ENCODE measurements at places on chromosomes 6 and 20.

GRCh38 chr6:54053881-54054391, 57.3 kb upstream of the MLIP start:
- DNase-seq, result no peak

- DNase-seq, result peak; percentile 26
Measured at GRCh38 chr20:137668-138490, 4.5 kb upstream of the DEFB126 start.

GRCh38 chr6:37502703-37503291, 3.1 kb upstream of the CCDC167 start:
- DNase-seq, result peak; percentile 56

GRCh38 chr20:34558320-34559218, at the start of gene MAP1LC3A:
Gene MAP1LC3A, plus strand, starts transcription at chr20:34558718. Its CDS starts 151 bp downstream, at chr20:34558869.
- peak; percentile 92 for DNase-seq

- no peak for DNase-seq
Measured at GRCh38 chr6:29626948-29627754, 5.8 kb downstream of the GABBR1 start.

DNA sequence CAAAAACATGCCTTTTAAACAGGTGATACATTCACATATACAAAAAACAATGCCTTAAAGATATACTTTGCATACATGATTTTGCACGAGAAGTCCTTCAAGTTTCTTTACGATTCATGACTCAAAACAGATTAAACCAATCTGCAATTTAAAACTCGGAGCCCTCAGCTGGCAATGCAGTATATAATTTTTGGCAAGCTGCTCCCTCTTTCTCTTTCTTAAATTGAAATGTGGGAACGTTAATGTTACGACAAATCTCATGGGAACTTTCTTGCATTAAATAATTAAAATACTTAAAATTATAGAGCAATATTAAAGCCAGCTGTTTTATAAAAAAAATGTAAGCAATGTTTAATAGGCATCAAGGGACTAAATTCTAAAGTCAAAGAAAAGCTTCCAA, 334.6 kb downstream of the ESR1 start:
- DNase-seq, result no peak

- no peak for DNase-seq
Measured at GRCh38 chr6:26597821-26598220, 1.1 kb downstream of the ABT1 start.

GRCh38 chr6:132084811-132085509, 133.8 kb upstream of the CCN2 start:
- DNase-seq, result no peak

DNA sequence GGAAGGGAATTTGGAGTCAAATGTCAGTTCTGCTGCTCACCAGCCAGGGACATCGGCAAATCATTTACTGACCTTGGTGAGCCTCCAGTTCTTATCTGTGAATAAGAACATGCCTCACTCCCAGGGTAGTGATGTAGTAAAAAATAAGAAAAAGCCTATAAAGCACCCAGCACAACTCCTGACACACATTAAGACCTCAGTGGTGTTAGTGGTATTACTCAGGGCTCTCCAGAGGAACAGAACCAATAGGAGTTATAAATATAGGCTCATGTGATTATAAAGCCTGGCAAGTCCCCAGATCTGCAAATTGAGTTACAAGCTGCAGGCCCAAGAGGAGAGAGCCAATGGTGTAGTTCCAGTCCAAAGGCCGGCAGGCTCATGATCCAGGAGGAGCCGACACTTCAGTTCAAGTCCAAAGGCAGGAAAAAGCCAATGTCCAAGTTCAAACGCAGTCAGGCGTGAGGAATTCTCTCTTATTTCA, 71.3 kb upstream of the EYA2 start:
- DNase-seq, result no peak

DNA sequence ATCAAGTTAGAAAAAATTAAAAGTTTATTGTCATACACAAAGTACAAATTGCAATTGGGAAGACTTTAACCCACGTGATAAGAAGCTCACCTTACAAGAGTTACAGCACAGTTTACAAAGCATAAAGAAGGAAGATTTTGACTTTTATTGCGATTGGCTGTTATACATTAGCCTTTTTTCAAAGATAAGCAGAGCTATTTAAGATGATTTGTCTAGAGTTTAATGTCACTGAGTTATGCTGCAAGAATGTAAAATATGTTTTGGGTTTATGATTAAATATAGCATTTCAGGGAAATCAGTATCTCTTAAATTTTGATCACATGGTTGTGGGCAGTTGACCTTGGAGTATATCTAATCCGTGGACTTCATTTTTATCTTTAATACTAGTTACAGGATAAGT, 664.2 kb upstream of the PTCHD4 start:
- DNase-seq, result no peak

DNA sequence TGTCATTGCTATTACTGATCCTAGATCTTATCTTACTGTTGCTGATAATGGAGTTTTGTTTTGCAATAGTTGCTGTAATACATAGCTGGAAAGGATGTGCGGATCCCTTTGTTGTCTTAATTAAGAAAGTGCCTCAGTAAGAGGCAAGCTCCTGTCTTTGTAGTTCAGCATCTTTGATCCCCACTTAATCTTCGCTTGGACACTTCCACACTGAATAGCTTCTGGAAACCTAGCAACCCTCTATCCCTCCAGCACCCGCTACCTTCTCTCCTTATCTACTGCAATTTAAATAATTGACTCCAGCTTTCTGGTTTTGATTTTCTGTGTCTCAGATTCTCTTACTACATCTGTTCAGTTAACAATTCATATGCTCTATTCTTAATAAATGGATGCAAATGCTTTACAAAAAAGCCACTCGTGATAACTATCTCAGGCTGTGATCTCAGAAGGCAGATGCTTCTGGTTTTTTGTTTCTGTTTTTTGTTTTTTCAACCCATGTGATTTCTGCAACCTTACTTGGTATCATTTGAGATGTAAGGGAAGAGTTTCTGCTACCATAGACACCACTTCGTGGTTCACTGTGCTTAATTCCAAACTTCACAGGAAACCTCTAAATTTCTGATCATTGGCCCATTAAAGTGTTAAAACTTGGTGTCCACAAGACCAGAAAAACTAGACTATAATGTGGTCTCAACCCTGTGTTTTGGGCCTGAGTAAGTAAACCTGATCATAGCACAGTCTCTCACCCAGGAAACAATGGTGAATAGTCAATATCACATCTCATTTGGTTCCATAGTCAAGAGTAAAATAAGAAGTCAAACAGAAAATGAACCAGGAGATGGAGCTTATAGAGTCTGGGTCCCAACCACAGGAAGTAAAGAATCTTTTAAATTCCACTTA, 352.1 kb upstream of the SOX4 start:
- DNase-seq, result no peak

DNA sequence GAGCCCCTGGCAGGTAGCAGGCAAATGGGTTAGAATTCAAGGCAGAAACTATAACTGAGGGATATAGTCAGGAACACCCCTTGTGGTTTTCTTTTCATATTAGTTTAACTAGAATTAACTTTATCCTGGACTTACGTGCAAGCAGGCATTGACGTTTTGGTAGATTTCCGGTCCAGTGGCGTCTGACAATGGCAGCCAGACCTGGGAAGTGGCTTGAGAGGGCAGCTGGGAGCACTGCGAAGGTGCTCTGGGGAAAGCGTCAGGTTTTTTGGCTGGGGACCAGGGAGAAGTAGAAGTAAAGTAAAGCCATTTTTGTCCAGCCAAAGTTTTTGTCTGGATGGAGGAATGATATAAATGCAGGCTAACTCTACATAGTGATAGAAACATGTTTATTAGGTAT, 8.4 kb upstream of the ACSS1 start:
- DNase-seq, result no peak

DNA sequence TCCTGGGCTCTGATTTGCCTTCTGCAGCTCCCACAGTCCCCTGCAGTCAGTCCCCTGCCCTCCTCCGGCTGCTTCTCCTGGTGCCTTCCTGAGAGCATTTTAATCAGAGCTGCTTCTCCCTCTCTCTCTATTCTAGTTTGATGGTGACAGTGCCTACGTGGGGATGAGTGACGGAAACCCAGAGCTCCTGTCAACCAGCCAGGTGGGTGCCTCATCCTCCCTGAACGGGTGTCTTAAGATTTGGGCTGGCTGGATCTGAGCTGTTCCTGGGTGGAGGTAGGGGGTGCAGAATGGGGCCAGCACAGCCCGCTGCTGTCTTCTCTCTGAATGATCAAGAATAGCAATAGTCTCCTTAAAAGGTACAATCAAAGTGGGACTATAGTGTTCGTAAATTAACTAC, 58.6 kb downstream of the TOX2 start:
- DNase-seq, result no peak

DNA sequence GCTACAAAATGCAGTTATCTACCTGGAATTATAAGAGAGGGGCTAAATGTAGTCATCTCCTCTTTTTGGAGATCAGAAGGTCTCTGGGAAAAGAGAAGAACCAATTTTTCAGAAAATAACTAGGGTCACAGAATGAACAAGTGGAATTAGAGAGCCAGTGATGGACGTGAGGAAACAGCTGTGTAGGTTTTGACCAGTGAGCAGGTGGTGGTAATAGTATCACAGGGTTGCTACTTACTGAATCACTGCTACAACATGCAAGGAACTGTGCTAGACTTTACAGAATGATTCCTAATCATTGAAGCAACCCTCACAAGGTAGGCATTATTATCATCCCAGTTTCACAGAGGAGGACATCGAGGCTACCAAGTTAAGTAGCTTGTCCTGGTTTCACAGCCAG, 1.7 kb downstream of the ATP6V1G2 start:
- DNase-seq, result no peak

DNA sequence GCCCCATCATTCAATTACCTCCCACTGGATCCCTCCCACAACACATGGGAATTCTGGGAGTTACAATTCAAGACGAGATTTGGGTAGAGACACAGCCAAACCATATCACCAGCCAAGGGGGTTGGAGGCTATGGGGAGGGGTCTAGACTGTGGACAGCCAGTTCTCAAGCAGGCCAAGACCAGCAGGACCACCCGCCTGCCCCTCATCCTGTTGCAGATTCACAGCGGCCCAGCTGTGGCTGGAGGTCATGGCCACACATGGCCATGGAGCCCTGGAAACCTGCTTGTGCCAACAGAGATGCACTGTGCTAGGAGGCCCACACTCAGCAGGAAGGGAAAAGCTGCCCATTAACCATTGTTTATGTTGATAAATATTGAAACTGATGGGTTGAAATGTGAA, 240.5 kb downstream of the TTLL2 start:
- no peak for DNase-seq

DNA sequence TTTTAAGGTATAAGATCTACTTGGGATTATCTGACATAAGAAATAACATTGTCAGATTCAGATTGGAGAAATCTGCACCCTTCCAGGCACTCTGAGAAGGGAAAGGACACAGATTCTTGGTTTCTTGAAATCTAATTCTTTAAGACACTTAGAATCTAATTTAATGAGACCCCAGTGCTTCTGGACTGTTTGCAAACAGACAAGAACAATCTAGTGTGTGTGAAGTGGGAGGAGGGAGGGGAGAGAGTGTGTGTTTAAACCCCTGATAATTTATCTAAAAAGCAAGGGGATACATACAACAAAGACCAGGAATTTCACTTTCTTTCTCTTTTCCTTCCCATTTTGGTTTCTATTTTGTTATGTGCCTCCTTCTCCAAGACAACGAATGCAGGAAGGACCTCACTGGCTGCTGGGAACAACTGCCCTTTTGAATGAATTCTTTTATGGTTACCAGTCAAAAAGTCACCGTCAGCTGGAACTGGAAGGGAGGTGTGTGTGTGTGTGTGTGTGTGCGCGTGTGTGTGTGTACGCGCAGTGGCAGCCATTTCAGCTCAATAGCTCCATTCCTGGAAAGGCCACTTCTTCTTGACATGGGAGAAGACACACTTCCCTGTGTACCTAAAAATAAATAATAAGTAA, 129.4 kb downstream of the BCAS1 start:
- DNase-seq, result no peak

- no peak for DNase-seq
Measured at GRCh38 chr6:68635706-68636513, 828 bp downstream of the ADGRB3 start.

GRCh38 chr6:3747100-3747737, 4.3 kb downstream of the PXDC1 start:
- no peak for DNase-seq

DNA sequence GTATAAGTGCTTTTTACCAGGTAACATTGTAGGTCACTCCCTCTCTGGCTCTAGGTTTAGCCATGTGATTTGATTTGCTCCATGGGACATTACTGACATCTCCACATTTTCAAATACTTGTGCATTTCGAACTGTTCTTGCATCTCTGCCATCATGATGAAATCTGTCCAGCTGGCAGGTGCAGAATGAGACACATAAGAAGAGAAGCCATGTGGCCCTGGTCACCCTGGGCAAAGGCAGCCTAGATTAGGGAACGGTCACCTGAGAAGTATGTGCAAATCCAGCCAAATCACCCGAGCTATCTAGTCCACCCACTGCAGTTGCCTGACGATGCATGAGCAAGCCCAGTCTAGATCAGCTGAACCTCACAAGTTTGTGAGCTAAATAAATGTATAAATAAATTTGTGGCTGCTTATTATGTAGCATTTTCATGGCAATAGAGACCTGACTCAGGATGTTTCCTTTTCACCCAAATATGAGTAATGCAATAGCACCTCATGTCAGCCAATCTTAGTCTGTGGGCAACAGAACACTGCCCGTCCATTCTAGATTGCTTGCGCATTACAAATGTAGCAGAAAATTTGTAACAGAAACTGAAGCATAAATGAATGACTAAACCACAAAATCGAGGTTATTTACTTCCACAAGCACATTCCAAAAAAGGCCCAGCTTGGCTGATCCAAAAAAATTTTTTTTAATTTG, 115.2 kb downstream of the PAK5 start:
- no peak for DNase-seq

- no peak for DNase-seq
Measured at GRCh38 chr20:23407781-23408464, 13.4 kb downstream of the NAPB start.

DNA sequence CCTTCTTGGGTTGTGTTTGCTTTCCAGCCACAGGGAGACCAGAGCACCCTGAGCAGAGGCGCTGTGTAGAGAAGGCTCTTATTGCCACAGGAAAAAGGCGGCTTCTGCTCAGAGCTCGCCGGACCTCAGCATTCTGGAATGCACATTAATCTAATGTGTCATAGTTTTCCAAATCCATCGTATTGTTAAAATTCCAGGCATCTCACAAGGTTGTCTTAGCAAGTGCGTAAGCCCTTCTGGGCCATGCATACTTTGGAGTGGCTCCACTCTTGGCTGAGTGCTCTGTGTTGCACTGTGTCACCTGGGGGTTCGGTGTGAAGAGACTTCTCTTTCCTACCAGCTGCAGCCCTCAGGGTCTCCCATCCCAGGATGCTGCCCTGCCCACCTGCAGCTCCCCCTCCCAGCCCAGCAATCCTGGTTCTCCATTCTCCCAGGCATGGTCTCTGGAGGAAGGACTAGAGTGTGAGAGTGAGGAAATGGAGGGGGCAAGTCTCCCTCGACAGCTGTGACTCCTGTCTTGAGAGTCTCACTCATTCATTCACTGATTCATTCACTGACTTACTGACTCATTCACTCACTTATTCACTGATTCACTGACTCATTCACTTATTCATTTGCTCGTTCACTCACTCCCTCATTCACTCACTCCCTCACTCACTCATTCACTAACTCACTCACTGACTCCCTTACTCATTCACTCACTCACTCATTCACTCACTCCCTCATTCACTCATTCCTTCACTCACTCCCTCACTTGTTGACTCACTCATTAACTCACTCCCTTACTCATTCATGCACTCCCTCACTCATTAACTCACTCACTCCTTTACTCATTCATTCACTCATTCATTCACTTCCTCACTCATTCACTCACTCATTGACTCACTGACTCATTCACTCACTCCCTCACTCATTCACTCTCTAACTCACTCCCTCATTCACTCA, 83.7 kb upstream of the MPC1 start:
- DNase-seq, result no peak
